ENCODE measurements at places on chromosomes 6 and 20.

GRCh38 chr6:151482290-151482689 lies 11.5 kb upstream of the CCDC170 start:
- DNase-seq: peak; percentile 42

GRCh38 chr6:157298216-157298724 lies 25.0 kb downstream of the TMEM242 start:
- DNase-seq: no peak

GRCh38 chr6:30037182-30037788 lies 23.8 kb upstream of the POLR1H start:
- no peak for DNase-seq

GRCh38 chr6:64325093-64325492 lies 689.5 kb downstream of the PHF3 start:
- DNase-seq: no peak

DNA sequence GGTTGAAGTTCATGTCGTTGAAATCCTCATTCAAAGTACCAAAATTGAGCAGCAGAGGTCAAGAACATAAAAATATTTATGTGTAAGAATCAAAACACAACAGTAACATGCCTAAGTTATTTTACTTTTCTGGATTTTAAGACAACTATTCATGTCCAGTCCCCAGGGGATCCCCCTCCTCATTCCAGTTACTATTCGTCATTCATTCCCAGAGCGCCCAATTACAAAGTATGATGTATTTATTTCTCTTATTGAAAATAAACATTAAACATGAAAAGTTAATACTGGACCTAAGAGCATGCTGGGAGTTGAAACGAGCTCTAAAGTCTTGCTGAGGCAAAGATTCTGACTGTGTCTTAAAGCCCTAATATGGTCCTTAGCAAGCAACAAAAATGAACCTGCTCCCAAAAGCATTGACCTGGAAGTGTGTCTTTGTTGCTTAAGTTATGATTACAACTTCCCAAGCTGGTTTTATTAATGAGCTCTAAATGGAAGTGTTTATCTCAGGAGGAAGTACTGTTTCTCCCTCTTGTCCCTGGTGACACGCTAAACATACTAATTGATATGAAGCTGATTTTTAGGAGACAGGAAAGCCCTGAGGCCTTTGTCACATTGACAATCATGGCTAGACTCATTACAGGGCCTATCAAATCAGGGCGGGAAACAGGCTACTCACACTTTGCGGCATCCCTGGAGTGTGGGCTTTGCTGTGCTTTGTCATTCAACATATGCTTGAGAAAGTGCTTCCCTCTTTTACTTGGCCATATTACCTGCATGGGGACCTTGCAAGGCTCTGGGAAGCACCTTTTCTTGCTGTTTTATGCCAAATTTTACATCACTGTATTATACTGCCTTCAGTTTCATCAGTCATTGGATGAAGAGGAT lies 192.2 kb upstream of the DTNBP1 start:
- DNase-seq: no peak

DNA sequence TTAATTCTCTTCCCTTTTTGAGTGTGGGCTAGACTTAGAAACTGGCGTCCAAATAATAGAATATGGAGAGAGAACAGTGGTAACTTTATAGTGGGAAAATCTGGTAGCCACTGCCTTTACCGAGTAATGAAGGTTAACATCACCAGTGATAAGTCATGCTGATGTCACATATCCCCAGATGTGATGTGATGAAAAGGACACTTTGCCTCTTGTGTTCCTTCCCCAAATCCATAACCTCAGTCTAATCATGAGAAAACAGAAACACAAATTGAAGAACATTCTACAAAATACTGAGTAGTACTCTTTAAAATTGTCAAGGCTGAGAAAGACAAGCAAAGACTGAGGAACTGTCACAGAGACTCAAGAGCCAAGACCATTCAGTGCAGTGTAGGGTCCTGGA lies 17.8 kb downstream of the ANKS1A start:
- DNase-seq: no peak

DNA sequence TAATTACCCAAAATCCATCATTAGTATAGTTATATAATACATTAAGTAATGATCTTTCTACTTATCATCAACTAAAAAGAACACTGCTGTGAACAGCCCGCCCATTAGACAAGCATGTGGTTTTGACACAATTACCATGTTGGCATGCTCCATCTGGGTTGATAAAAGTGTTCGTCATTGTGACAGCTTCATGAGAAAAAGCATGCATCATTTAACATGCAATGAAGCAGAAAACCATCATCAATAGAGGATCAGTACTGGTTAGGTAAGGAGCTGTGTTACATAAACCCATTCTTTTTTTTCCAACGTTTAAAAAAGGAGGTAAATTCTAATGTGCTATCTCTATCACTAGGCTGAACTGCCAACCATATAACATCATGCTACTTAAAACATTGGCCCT lies 101.9 kb downstream of the EPB41L2 start:
- DNase-seq: no peak

GRCh38 chr6:170388113-170388512 lies 81.6 kb downstream of the FAM120B start:
- no peak for DNase-seq

GRCh38 chr20:31712564-31713311 lies 9.9 kb downstream of the BCL2L1 start:
- no peak for DNase-seq

GRCh38 chr6:18465410-18466154 lies 78.4 kb downstream of the RNF144B start:
- DNase-seq: no peak

GRCh38 chr6:147837540-147837939 lies 329.1 kb downstream of the SAMD5 start:
- DNase-seq: no peak

DNA sequence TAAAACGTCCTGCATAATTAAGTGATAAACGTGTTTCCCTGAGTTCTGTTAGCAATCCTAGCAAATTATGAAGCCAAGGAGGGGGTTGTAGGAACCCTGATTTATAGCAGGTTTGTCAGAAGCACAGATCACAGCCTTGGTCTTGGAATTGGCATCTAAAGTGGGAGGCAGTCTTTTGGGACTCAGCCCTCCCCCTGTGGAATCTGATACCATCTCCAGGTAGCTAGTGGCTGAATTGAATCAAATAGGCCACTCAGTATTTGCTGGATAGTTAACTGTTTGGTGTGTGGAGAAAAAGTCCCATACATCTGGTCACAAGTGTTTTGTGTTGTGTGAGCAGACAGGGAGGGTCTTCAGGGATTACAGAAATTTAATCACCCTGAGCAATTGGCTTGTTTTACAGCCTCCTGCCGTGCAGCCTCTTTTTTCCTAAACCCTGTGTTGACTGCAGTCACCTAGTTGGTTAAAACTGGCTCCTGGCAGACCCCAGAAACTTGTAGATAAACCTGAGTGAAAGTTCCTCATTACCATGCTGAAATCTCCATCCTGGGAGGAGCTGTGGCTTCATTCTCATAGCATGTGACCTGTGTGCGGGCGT lies 19.0 kb upstream of the KIFC1 start:
- DNase-seq: no peak

DNA sequence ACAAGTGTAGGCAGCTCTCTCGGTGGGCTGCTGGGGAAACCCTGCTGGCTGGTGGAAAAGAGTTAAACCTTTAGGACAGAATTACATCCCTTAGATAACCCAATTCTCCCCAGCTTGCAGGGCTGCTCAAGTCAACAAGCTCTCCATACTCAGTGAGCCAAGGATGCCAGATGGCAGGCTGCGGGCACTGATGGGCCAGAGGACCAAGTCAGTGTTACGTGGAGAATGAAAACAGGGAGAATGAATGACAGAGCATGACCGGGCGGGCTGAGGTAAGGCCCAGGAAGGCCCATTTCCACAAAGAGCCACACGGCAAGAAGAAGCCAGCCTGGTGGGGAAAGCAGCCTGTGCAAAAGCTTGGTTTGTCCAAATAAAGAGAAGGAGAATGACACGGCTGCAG lies 58.7 kb upstream of the CD93 start:
- no peak for DNase-seq

DNA sequence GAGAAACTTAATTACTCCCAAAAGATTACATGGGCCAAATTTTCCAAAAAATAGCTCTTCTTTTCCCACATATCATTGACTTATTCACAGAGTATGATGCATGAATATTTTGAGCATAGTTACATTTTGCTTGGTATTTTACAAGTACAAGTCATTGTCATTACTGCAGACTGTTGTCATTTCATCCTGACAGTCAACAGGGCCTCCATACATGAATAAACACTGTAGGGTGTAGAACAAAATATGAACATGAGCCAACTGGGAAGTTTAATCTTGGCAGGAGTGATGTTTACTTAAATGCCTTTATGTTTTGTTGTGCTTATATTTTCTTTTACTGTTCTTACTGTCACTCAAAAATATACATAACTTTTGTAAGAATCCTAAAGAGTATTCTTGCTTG lies 340.7 kb downstream of the ADGRB3 start:
- DNase-seq: no peak

GRCh38 chr6:167424700-167425099 lies 99.8 kb downstream of the TTLL2 start:
- no peak for DNase-seq

GRCh38 chr6:75402296-75402695 lies 91.3 kb downstream of the FILIP1 start:
- no peak for DNase-seq

GRCh38 chr6:128713461-128713860 lies 169.5 kb upstream of the LAMA2 start:
- no peak for DNase-seq

GRCh38 chr6:69881322-69882151 lies 15.2 kb downstream of the COL19A1 start:
- no peak for DNase-seq

Measured in CD4-positive, alpha-beta T cell treated with Interleukin-21 for 1 hour (primary cell).